Psoas muscle (tissue), 8 donors: ENCODE measurements at places on chromosomes 11 and 22. TPM values are rescaled to one million over a fixed set of nuclear protein-coding genes. Genes with fewer than 3 reads are reported as not detected.

DNA sequence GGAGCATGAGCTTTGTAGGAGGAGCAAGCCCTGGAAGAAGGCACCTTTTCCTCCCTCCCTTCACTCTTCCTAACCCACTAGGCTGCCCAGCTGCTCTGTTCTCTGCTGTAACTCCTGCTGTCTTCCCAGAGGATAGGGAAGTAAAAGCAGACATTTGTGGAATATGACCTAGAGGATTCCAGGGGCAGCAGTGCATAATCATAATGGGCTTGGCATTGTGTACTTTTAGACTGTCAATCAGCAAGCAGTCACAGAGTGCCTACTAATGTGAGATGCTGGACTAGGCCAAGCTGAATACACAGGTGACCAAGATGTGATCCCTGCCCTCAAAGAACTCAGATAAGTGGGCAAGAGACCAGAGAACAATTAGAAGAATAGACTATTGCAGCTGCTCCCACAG, 133.0 kb downstream of the NAV2 start:
- no peak overlapping the region for H3K4me3 ChIP-seq
- H3K27ac ChIP-seq = no peak overlapping the region
- no peaks in the 10 kb centered on the region for H3K36me3 ChIP-seq
- no peaks in the 10 kb centered on the region for H3K27me3 ChIP-seq
- H3K4me1 ChIP-seq = peaks cover 26% of the 10 kb centered on the region

DNA sequence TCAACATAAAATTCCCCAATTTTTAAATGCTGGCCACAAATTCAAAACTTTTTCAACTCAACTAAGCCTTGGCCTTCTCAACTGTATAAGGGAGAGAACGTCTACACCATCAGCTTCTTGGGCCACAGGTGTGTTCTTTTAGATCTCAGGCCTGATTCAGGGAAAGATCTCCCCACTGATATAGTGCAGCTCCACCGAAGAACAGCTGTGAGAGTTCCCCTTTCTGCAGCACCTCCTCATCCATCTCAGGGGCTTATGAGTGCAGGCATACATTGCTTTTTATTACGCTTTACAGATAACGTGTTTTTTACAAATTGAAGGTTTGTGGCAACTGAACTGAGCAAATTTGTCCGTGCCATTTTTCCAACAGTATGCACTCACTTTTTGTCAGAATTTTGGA, 8.0 kb upstream of the CD82 start:
- no peak overlapping the region for H3K4me3 ChIP-seq
- peaks cover 4% of the 10 kb centered on the region for H3K4me1 ChIP-seq
- DNase-seq = no peak
- no peaks in the 10 kb centered on the region for H3K36me3 ChIP-seq

Gene HEPN1
- not detected for total RNA-seq

Gene SULT4A1
- total RNA-seq = not detected

Gene POU2AF3
- 0.63 TPM for total RNA-seq

DNA sequence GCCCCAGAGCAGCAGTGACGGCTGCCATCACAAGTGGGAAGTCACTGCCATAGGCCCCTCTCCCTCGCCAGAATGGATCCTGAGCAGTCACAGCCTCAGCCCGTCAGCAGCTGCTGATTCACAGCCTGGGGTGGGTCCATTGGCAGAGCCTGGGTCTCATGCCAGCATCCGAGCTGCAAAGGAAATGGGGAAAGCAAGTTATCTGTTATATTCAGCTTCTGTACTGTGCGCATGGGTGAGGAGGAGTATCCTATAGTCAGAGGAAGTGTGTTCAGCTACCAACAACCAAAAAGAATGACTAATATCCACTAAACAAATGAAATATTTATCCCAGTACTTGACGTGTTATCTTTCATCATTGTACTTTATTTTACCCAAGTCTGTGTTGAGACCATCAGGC, 119.7 kb downstream of the RCN1 start:
- H3K4me3 ChIP-seq = no peak overlapping the region
- no peak for DNase-seq
